Activated CD8-positive, alpha-beta memory T cell treated with anti-CD3 and anti-CD28 coated beads for 24 hours (primary cell): ENCODE measurements at places on chromosomes 5 and 9.

DNA sequence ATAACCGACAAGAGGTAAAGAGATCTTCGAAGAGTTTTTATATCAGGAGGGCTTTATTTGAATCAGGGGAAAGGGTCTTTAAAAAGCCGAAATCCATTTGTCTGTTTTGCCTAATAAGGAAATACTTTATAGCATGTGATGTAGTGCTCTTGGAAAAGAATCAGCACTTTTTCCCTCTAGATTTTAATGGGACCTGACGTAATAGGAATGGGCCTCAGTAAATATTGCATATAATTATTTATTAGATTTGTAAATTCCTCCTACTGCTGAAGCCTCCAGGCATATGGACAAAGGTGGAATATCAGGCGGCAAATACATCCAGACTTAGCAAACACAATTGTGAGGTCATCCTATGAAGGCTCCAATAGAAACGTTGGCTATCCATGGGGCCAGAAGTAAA is 50.9 kb downstream of the ACTBL2 start:
- no peak for DNase-seq

DNA sequence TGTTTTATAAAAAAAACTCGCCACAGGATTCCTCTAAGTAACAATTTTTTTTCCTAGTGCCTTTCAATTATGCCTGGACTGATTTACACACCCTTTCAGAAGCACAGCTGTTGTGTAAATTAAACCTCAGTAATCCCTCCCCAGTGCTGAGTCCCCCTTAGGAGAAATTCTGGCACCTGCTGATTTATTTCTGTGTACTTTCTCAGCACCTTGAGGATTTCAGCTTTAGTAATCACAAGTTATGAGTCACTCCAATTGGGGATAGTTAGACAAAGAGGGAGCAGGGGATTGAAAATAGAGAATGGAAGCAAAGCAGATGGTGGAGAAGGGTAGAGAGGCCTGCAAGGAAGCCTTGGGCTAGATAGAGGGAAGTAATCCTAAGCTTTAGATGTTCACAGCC is 171.7 kb downstream of the TTLL11 start:
- DNase-seq, result no peak

DNA sequence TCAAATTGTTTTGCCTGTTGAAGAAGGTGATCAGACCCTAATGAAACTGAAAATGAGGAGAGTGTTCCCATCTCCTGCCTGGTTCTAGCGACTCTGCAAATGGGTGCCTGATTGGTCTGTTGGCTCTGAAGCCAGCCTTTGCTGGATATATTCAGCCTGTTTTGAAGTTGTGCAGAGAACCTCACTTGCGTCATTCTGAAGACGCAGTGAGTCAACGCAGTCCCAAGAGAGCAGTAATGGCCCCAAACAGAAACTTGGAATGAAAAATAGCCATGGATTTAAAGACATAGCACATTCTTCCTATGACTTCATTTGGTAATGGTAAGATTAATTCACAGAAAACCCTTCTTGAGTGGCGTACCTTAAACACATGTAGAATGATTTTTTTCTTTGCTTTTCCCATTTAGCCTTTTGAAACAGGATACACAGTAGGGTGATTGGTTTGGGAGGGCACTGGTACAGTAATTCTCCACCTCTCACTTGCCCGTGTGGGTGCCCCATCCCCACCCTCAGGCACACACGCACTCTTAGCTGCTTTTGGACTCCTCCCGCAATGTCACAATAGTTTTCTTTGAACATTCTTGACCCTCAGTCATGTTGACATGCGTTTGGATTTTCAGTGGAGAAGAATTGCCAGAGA is 54.1 kb upstream of the ABL1 start:
- DNase-seq, result no peak

GRCh38 chr5:10709933-10710332 is 51.1 kb downstream of the DAP start:
- no peak for DNase-seq

DNA sequence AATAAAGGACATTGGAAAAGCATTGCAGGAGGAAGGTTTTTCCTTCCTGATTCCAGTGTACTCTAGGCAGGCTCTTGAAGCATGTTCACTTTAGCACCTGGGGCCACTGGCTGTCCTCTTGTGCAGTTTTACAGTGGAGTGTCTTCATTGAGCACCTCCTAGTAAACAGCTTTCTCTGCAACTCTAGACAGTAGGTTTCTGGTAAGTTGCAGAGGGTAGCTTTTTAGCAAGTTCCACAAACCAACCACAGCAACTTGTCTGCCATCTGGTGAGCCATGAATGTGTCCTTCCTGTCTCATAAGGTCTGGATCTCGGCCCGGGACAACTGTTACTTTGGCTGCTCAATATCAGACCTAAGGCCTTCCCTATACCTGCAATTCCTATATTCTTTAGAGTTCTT is 488.0 kb downstream of the MAN2A1 start:
- DNase-seq, result no peak

GRCh38 chr5:115072266-115073064 is 97.2 kb downstream of the TRIM36 start:
- no peak for DNase-seq

- DNase-seq, result no peak
Measured at GRCh38 chr5:169746147-169746694, 109.1 kb downstream of the DOCK2 start.

GRCh38 chr9:129500863-129501770 is 119.8 kb downstream of the C9orf50 start:
- DNase-seq, result no peak

DNA sequence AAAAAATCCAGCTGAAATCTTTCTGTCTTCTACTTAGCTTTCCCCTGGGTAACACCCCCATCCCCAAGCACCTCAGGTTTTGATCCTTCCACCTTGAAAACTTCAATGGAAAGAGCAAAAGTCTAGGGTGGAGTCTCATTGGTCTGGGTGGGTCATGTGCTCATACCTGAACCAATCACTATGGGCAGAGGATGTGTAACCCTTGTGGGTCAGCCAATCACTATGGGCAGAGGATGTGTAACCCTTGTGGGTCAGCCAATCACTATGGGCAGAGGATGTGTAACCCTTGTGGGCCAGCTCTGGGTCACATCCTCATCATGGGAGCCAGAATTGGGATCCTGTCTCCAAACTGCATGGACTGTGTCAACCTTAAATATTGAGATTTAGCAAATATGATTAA is 18.5 kb downstream of the NAIF1 start:
- DNase-seq, result no peak

GRCh38 chr9:30065888-30066287 is 2318.6 kb upstream of the ACO1 start:
- DNase-seq, result no peak

DNA sequence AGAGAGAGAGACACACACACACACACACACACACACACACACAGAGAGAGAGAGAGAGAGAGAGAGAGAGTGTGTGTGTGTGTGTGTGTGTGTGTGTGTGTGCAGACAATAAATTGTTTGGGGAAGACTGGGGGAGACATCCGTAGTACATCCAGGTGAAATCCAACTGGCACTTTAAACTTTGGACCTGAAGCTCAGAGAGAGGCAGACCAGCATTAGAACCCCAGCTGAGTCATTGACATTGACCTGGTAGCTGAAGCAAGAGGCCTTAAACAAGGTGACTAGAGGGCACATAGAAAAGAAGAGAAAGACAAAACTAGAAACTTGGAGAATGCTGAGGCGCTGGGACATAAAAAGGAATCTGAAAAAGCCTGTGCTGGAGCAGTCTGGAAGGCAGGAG is 251.5 kb downstream of the CRB2 start:
- DNase-seq, result no peak

- DNase-seq, result no peak
Measured at GRCh38 chr5:45454114-45454513, 242.1 kb downstream of the HCN1 start.

DNA sequence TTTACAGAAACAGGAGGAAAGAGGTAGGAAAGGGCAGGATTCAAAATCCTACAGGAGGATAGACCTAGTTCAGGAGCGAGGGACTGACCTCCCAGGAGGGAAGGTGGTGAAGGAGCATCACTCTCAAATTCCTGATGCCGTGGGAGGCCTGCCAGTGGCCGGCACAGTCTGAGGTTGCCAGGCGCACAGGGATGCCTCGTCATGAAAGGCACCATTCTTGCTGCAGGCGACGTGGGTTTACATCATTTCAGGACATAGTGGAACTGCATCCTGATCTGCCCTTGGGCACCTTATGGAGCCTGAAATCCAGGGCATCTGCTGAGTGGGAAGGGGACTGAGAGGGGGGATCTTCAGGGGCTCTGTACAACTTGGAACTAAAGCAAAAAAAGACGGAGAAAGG is 163.2 kb upstream of the S1PR3 start:
- no peak for DNase-seq

- peak; percentile 99 for DNase-seq
Measured at GRCh38 chr5:75717082-75717922, at the start of gene POC5. Gene POC5 (minus strand): TSS chr5:75717437. CDS start chr5:75712937, 4,500 bp downstream.

DNA sequence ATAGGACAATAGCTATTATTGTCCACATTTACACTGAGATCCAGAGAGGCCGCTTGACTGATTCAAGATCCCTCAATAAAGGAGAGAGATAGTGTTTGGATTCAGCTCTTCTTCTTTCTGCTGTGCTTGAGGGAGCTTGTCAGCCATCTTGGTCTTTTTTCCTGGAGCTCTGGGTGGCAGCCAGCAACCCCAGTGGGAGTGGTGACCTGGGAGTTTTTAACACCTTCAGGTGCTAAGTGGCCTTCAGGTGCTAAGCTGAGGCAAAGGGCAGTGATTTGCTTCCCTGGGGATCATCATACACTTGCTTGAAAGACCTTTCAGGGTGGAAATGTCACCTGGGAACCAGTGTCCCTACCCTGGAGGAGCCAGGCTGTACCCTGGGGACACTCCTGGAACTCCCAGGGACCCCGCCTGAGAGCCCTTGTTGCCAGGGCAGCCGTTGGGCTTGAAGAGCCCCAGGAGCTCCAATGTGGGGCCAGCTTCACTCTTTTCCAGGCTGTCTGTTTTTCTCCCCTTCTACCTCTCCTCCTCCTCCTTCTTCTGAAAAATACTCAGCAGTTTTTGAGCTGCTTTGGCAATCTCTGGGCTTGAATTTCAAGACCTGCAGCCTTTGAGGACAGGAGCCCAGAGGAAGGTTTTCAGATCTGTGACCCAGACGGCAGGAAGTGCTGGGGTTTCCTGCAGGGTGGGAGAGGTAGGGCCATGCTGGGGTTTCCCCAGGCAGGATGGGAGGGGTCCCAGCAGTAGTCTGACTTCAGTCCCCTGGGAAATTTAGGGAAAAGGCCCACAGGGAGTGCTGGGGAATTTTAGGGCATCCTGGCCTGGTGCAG is 59.7 kb downstream of the FGF18 start:
- no peak for DNase-seq

- DNase-seq, result no peak
Measured at GRCh38 chr9:91536211-91536691, 112.6 kb upstream of the NFIL3 start.

DNA sequence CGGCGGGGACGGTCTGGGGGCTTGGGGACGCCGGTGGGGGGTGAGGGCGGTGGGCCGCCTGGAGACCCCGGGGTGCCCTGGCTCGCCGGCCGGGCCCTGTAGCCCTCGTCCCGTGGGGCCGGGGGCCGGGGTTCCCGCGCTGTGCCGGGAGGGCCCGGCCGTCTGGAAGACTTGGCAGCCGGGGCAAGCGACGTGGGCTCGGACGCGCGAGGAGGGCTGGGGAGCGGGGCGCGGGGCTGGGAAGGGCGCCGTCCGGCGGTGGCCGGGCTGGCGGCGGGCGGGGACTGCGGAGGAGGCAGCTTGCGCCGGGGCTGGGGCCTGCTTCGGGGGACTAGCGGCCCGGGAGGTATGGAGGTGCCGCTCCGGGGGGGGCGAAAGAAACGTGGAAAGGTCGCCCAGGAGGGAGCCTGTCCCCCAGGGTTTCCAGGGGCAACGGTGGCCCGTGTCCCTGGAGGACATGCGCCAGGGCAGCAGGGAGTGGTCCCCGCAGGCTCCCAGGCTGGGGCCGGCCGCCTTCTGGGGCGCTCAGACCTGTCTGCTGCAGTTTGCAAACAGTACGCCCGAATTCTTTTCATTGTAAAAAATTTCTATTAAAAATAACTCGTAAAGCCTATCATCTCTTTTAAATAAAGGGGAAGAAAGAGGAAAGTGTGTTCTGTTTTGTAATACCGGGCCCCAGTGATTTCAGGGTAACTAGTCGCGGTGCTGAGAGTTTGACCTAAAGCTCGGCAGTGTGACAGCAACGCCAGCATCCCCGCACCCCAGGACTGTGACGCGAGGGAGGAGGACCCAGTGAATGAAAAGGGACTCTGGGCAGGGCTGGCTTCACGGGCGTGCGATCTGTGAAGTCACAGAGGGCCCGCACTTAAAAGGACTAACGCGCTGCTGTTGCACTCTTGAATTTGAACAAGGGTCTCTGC is 752 bp upstream of the ANKH start:
- peak; percentile 78 for DNase-seq

DNA sequence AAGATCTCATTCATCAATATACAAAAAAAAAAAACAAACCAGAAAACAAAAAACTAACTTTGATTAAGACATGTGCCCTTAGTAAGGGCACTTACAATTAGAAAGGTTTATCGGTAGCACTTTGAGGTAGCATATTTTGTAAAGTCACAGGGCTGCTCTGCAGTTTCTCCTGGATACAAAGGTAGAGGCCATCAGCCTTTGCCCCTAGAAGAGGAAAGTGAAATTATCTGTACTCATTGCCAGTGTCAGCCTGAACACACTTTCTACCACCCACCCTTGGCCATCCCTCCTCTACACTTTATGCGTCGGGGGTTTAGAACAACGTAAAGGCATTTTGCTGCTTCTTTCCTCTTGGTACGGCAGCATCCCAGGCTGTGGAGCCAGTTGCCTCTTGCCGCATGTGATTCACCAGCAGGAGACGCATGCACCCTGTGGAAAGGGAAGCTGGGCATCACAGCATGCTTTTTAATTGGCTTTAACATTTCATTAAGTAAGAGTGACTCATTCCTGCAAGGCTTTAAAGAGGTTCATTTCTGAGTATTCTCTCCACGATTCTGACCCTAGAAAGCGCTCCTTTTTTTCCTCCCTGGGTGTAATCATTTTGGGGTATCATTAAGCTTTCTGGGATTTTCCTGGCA is 84.6 kb downstream of the CEMIP2 start:
- DNase-seq, result no peak

- peak; percentile 35 for DNase-seq
Measured at GRCh38 chr9:88994469-88995199, 3.4 kb downstream of the S1PR3 start.

- no peak for DNase-seq
Measured at GRCh38 chr9:36140086-36141084, 3.9 kb downstream of the GLIPR2 start.

- DNase-seq, result no peak
Measured at GRCh38 chr9:114218264-114219120, 63.2 kb downstream of the COL27A1 start.

DNA sequence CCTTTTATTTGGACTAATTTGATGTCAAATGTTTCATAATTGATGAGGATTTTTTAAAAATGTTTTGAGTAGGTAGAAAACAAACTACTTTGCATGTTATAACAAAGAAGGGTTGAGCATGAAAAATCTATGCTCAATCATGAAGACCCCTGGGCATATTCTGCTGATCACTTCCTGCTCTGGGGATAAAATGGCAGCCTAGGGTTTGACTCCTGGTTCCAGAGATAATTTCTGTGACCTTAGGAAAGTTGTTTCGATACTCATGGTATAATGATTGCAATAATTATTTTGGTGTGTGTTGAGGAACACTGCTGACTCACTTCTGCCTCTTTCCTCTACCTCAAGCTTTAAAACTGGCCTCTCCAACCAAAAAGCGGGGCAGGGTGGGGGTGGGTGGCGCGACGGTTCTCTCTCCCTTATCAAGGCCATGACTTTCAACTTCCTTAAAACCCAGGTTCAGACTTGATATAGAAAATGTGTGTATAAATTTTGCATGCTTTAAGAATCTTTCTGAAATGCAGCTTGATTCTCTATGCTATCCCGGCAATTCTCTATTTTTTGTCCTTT is 6.0 kb upstream of the PIP5K1B start:
- no peak for DNase-seq

GRCh38 chr5:15604986-15605385 is 105.0 kb downstream of the FBXL7 start:
- no peak for DNase-seq

GRCh38 chr5:32836176-32836575 is 125.1 kb downstream of the NPR3 start:
- no peak for DNase-seq
